ENCODE measurements at places on chromosomes 7 and 10.

DNA sequence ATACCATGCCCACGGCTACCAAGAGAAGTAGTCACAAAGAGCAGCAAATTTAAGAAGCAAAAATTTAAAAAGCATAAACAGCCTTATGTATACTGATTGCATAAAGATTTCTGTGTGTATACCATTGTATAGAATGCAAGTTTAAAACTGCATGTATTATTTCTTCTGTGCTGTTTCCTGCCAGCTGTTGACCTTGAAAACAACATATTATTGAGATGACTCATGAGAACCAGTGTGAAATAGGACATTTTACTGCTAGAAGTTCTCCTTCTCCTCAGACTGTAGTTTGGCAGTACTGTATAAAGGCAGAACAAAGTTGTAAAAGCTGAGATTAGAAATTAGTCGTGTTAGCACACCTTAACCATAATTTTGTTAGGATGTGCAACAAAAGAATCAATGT, 42.3 kb upstream of the SGCE start:
- DNase-seq, result no peak

- no peak for DNase-seq
Measured at GRCh38 chr7:6453734-6454133, 6.0 kb upstream of the DAGLB start.

- no peak for DNase-seq
Measured at GRCh38 chr7:158357106-158357897, 230.3 kb downstream of the PTPRN2 start.

DNA sequence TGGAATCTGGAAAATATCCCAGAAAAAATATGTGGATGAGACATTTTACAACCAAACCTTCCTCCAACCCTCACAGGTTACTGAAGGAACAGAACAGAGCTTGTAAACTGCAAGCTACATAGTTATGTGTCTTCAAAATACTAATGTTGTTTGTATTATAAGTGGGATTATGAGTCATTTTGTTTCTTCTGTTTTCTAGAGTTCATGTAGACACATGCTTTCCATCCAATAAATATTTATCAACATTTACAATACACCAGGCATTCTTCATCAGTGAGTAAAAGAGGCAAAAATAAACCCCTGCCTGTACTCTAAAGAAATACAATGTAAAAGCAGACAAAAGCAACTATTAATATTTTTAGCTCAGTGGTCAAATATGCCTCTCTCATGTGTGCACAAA, 38.0 kb upstream of the TES start:
- DNase-seq, result no peak

GRCh38 chr7:116521046-116521664, 3.7 kb upstream of the CAV1 start:
- DNase-seq, result no peak

DNA sequence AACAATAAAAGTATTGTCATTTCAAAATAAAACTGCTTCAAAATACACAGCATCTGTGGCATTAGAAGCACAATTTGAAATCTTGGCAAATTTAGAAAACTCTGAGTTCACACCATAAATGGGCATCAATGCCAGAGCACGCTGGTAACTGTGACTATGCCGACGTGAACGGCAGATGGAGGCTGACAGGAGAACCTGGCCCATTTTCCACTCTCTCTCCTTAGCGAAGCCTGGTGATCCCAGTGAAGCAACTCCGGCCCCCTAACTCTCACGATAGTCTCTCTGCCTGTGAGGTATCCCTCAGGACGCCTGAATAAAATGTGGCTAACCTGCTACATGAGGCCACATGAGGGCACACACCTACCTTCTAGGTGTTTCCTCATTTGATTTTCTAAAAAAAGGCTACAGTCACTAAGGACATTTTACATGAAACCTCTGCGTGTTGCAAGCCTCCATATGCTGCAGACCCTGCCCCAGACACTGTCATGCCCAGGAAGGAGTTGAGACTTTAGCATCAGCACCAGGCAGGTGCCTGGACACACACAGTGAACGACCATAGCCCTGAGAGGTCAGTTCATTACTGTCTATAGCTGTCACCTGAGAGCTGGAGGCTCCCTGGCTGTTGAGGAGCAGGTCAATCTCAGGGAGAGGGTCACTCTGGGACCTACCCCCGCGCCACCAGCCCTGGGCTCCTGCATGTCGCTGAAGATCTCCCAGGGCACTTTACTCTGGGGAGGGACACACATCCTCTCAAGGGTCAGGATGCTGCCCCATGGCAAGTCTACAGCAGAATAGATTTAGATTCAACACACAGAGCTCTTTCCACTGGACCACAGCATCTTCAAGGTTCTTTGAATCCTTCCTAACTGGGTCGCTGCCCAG, 62.9 kb upstream of the CAMK2B start:
- DNase-seq, result no peak

DNA sequence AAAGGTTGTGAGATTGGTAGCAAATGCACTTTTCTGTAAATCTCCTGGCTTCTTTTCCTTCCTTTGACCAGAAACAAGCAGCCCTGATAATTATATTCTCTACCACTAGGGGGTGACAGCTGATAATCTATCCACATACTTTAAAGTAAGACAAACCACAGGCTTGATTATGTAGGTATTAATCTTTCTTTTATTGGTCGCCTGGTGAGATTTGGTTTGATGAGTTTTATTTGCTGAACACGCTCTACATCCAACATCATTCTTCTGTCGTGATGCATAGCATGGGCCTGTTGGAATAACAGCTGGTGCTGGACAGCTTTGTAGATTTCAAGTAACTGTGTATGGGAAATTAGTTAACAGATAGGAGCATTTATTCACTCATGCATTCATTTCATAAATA, 63.5 kb downstream of the ZNF365 start:
- no peak for DNase-seq

GRCh38 chr10:44183667-44184632, 200.9 kb downstream of the CXCL12 start:
- no peak for DNase-seq

GRCh38 chr7:116368965-116369364, 130.6 kb upstream of the CAV2 start:
- no peak for DNase-seq

DNA sequence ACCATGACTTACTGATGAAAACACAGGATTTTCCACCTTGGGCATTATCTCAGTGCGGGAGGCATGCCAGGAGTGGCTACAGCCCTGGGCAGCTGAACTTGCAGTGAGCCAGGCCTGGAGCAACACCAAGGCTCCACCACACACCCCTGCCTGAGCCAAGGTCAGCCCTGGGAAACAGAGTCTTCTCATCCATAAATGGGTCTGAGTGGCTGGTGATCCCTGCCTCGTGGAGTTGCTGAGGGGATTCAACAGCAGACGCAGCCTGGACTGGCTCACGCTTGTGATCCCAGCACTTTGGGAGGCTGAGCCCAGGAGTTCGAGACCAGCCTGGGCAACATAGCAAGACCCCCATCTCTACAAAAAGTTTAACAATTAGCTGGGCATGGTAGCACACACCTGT, 32.2 kb downstream of the SPOCK2 start:
- DNase-seq, result no peak

GRCh38 chr10:55495555-55495954, 694.5 kb upstream of the PCDH15 start:
- DNase-seq, result no peak

GRCh38 chr10:35426657-35427056, 90.3 kb downstream of the CCNY start:
- no peak for DNase-seq

DNA sequence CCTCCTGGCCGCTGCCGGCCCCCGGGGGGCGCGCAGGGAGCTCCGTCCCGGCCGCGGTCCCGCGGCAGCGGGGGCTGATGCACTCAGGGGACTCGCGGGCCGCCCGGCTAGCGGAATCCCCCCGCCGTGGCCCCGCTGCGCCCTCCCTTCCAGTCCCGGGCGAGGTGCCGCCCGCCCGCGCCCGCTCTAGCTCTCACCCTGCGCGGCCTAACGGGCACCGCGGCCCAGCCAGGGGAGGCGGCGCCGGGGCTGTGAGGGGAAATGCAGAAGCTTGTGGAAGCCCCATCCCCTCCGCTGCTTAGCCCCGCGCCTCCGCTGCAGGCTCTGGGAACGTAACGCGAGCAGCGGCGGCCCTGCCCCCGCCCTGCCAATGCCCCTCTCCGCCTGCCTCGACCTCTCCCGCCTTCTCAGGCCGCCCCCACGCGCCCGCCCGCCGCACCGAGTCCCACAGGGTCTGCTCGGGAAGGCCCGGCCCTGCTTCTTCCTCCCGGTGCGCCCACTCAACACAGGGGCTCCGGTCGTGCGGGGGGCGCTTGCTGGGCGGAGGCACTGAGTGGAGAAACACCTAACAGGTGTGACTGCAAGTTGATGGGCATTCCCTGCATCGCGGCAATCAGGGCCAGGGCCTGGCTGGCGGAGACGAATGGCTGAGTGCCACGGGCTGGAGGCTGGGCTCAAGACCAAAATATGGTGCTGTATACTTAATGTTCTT, 384 bp upstream of the TMEM229A start:
- DNase-seq, result peak; percentile 86

DNA sequence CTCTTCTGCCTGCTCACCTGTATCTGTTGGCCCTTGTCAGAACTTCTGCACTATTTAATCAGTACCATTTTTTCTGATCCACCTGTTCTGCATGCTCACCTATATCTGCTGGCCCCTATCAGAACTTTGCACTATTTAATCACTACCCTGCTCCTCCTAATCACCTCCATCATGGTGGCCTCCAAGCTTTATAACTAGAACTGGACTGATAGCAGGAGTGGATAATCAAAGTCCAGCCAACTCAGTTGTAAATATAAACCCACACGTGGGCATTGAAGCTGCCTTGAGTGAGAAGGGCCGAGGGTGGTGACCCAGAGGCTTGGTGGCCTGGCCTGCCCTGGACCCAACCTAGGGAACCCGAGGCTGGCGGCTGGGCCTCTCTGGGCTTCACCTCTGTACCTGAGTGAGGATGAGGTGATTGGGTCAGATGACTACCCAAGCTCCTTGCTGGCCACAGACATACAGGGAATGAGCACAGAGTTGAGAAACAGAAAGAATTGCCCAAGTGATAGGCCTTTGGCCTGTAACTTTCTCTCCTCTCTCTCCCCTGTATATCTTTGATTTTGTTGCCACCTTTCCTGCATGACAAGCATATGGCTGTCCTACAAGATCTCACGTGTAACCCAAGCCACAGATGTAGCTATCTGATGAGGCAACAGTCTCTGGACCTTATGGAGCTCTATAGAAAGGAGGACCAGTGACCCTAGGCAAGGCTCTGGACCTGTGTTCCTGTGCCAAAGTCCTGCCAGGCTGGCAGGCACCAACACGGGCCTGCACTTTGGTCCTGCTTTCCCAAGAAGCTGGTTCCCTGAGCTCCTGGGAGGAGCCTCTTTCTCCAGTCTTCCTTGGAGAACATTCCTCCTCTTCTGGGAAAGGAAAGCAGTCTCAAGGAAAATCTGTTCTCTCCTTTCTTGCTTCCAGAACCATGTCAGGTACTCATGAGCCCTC, 23.4 kb upstream of the FAM3C start:
- no peak for DNase-seq

DNA sequence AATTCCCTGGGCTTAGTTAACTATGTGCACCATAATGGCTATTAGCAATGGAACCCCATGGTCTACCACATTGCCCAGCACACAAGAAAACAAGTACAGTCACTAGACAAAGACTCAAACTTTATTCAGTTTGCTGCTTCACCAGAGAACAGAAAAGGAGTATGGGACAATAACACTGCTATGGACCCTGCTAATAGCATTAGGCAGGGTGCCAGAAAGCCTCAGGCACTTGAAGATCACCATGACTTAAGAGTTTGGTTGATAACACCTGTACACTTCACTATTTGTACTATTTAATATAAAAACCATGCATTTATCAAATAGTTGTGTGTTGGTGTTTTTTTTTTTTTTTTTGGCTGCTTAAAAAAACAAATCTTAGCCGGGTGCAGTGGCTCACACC, 159.6 kb downstream of the KMT2E start:
- no peak for DNase-seq
